ENCODE measurements at places on chromosomes 3 and 15. TPM values are rescaled to one million over a fixed set of nuclear protein-coding genes. Genes with fewer than 3 reads are reported as not detected.

GNB4 gene
- total RNA-seq = 46.2 TPM

XCR1 gene
- total RNA-seq = 0.06 TPM

NDUFB5 gene
- 117 TPM for total RNA-seq

DNA sequence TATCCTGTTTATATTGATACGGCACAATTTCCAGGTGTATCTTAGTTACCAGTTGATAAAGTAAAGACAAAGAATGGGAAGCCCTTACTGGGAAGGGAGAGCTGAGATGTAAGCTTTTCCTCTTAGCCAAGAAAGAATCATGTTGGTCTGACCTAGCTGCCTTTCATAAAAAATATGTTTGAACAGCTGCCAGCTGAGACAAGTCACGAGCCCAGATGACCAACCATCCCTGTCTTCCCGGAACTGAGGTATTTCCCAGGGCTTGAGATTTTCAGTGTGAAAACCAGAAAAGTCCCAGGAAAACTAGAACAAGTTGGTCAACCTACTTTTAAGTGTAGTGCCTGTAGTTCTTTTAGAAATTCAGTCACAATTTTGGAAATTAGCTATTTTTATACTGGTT is 3.6 kb upstream of the MYH15 start:
- DNase-seq = peak; percentile 78

TRNT1 gene
- 22.4 TPM for total RNA-seq
